ENCODE measurements at places on chromosomes 6 and 20. TPM values are rescaled to one million over a fixed set of nuclear protein-coding genes. Genes with fewer than 3 reads are reported as not detected.

GRCh38 chr6:127206531-127207095, 60.1 kb upstream of the RNF146 start:
- no peak for DNase-seq

- DNase-seq: no peak
Measured at GRCh38 chr6:150456902-150457643, 88.3 kb downstream of the IYD start.

Gene TINAG
- not detected for total RNA-seq

Gene NMBR
- total RNA-seq: not detected

Gene PI16
- total RNA-seq: not detected

DNA sequence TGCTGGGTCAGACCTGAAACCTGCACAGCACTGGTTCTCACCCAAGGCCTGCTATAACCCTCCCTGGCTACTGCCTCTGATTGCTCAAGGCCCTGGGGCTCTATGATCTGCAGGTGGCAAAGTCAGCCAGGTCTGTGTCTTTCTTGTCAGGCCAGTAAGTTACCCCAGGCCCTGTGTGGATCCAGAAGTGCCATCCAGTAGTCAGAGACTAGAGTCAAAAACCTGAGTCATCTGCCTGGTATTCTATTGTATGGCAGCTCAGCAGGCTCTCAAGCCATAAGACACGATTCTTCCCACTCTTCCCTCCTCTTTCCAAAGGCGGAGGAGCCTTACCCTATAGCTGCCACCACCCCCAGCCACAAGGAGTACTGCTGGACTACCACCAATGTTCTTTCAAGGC, 593.0 kb downstream of the FRK start:
- no peak for DNase-seq

DNA sequence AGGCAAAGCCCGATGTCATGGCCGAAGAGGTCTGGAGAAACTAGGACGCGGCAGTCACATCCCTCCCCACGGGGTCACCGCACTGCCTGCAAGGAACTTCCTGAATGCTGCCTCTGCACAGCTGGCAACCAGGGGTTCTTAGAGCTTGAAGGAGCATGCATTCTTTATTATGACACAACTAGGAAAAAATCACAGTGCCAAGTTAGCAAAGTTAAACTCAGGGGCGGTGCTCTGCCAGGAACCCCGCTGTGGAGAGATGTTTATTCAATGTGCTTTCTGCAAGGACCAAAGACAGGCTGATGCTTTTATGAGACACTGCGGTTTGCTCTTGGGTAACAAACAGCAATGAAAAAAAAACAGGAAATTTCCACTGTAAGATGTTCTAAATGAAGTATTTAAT, 287.3 kb upstream of the FOXQ1 start:
- DNase-seq: no peak

- DNase-seq: no peak
Measured at GRCh38 chr6:73152966-73153757, 72.1 kb downstream of the KHDC1L start.

Gene NOTCH4
- 0.58 TPM for total RNA-seq

Gene MCCD1
- total RNA-seq: not detected
